ENCODE measurements at places on chromosomes 11 and 22.

DNA sequence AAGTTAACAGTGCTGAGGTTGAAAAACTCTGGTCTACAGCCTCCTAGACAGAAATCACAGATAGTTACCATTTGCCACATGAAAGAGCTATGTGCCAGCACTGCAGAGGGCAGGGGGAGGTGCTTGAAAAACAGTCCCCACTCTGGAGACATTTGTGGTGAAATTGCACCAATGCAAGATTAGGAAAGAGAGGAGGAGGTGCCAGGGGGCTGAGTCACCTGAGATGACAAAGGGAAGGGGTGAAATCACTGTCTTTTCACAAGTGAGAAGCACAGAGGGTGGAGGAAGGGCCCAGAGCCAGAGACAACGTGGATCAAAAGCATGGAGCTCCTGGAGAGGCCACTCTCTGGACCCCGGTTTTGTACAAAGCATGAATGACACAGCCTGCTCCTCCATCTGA is 196.3 kb downstream of the BUD13 start:
- DNase-seq = no peak

GRCh38 chr11:87739766-87740165 is 435.5 kb downstream of the RAB38 start:
- DNase-seq = no peak

DNA sequence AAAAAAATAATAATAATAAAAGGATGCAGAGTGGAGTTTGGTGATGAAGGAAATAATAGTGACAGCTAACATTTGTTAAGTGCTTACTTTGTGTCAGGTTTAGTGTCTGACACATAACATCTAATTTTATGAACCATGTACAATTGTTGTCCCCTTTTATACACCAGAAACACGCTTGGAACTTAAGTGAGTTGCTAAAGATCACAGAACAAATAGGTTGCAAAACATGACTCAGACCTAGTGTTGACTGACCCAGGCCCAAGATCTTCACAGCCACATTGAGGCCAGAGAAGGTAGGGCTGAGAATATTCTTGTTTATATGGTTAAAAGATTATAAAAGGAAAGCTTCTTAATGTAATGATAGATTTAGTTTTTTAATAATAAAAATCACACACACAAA is 25.6 kb upstream of the TMEM135 start:
- no peak for DNase-seq

DNA sequence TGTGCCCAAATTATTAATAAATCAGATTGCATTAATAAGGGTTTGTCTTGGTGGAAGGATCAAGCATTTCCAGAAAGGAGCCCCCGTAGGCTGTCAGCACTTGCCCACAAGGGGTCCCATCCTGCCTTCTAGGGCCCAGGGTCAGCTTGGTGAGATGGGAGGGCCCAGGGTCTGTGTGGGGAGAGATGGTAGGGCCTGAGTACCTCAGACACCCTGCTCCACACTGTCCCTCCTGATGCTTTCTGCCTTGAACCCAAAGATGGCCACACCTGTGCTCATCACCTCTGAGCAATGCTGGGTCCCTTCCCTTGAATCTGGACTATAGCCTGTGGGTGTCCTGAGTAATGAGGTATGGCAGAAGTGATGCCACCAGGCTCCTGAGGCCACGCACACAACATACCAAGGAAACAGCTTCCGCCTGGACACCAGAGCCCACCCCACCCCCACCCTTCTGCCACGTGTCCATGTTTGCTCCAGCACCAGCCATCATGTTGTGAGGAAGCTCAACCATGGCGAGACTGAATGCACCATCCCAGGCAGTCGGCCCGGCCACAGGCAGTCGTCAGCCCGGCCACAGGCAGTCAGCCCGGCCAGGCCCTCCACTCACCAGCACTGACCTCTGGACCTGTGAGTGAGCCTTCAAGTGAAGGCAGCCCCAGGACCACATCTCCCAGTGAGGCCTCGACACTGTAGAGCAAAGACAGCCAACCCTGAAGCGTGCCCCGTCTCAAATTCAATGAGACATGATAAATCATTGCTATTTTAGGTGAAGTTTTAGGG is 6.8 kb downstream of the BET1L start:
- DNase-seq = no peak

- DNase-seq = no peak
Observed at GRCh38 chr11:118217575-118217974, 7.2 kb downstream of the JAML start.

DNA sequence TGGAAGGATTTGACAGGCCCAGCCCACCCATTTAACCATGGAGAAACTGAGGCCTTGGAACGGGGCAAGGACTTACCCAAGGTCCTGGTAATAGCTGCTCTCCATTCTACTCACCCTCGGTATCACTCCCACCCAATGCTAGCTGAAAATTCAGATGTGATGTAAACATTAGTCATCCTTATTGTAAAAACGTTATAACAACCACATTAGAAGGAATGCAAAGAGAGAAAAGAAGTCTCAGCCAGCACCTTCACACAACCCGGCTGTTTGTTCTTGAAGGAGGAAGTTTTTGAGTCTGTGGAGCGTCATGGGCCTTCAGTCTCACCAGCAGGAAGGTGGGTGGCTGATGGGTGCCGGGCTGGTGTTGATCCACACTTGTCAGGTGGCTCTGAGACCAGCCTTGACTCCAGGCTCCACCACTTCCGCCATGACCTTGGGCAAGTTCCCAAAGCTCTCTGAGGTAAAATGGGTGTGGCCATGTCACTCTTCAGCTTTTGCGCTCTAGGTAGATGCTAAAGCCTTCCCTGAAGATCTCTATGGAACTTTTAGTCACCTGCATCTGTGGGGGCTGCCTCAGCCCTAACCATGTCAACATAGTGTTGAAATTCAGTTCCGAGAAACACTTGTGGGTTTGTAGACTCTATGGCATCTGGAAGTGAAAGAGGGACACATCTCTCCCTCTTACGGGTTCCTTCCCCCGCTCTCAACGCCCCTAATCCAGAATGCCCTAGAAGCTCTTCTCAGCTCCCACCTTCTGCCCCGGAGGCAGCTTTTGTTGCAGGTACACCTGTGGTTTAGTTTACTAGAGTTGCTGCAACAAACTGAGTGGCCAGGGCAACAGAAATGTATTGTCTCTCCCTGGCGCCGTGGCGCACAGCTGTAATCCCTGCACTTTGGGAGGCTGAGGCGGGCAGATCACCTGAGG is 14.8 kb downstream of the CD6 start:
- DNase-seq = no peak
